ENCODE measurements at places on chromosomes 7 and 10.

DNA sequence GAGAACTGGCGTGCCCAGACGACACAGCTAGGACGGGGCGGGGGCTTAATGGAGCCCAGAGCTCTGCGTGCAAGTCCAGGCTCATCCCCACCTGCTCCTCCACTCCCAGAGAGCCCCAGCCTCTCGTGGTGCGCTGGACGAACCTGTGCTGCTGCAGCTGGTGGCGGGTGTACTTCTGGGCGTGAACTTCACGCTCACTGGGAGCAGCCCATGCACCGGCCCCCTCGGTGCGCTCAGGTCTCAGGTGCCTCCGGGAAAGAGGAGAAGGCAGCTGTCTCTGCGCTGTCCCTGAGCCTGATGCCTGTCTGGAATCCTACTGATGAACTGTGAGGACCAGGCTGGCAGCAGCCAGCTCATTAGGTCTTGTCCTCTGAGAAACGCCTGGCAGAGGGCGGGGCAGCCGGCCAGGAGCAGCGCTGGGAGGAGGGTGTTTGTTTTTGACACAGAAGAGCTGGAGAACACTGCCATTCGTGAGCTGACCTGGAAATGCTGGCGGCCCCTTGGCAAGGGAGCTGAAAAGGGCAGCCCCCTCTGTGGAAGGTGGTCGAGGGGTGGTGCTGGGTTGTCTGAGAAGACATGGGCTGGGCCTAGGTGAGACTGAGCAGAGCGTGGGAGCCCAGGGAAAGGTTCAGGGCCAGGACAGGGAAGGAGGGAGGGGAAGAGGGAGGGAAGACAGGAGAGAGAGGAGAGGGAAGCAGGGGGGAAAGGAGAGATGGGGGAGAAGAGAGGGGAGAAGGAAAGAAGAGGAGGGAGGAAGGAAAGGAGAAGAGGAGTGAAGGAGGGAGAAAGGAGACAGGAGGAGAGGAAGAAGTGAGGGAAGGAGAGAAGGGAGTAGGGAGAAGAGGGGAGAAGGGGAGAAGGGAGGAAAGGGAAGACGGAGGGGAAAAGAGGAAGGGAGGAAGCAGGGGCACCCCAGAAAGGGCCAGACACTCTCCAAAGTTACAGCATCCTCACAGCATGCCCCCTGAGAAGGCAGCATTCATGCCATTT is 53.5 kb upstream of the TNS3 start:
- no peak for DNase-seq

GRCh38 chr10:12512332-12513002 is 163.1 kb downstream of the CAMK1D start:
- no peak for DNase-seq

- DNase-seq = peak; percentile 30
Observed at GRCh38 chr7:29281782-29282541, 87.4 kb downstream of the CHN2 start.

- no peak for DNase-seq
Observed at GRCh38 chr10:90075995-90076394, 374.6 kb downstream of the KIF20B start.

- peak; percentile 36 for DNase-seq
Observed at GRCh38 chr10:118107040-118107439, 60.3 kb upstream of the RAB11FIP2 start.

DNA sequence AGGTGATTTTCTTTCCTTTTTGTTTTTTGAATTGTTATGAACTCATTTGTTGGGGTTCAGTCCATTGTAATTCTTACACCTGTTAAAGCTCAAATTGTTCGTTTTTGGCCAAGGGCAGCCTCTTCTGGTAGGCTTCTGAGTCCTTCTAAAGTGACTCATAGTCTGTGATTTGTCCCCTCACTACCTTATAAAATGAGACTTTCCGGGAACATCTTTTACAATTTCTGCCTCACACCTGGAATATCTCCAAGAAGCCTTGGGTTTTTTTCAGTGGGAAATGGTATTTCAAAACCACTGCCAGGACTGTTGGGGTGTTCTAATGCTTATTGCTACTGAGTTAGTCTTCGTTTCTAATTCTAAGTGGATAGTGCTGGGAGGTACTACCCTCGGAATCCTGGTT is 56.7 kb downstream of the BMPR1A start:
- DNase-seq = no peak

DNA sequence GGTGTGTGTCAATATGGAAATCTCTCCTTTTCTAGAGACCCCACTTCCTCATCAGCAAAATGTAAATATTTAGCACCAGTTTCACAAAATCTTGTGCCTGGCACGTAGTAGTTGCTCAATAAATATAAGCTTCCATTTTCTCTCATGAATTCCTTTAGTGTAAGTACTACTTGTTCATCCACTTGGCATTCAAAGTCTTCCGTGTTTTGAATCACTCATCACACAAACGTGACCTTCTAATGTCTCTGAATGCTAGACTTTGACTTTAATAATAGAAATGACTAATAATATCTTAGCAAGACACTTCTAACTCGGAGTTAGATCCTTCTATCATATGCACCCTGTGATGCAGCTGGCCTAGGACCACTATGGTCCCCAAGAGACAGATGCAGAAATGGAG is 168.7 kb upstream of the ZNF32 start:
- peak; percentile 91 for DNase-seq

DNA sequence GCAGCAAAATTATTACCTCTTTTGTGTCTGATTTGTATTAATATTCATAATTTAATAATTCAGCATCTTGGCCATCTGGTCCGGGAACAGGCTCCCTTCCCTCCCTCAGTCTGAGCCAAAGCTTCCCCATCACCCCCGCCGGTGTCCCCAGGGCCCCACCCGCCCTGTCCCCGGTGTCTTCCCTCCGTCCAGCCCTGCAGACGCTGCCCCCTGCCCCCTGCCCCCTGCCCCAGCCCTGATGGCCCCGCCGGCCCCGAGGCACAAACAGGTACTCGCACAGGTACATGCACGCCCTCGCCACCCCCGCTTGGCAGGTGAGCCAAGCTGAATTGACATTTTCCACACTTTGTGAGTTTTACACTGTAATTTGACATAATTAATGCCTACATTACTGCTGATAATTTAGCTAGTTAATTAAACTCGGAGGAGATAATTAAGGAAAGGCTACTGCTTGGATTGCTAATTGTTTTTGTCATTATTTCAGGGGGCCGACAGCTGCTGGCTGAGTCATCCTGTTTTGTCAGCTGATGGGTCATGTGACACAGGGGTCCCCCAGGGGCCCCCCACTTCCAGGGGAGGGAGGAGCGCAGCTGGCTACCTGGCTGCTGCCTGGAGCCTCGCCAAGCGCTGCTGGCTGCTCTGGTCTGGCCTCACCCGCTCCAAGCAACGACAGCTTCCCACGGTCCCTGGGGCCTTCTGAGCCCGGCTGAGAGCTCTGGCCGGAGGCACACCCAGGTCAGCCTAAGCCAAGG is 36.6 kb downstream of the MICALL2 start:
- DNase-seq = no peak

GRCh38 chr7:100432621-100433275 is 3.1 kb downstream of the MEPCE start:
- no peak for DNase-seq

DNA sequence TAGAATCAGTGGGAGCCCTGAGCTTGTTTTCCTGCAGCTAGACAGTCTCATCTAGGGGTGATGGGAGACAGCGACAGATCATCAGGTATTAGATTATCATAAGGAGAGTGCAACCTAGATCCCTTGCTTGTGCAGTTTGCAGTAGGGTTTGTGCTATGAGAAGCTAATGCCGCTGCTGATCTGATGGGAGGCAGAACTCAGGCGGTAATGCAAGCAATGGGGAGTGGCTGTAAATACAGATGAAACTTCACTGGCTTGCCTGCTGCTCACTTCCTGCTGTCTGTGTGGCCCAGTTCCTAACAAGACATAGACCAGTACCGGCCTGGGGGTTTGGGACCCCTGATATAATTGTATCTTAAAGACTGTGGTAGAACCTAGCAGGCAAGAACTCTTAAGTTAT is 17.6 kb downstream of the NRBF2 start:
- no peak for DNase-seq
